Right renal cortex interstitium (tissue), 3 donors: ENCODE measurements at places on chromosomes 2 and 18. TPM values are rescaled to one million over a fixed set of nuclear protein-coding genes. Genes with fewer than 3 reads are reported as not detected.

CROCC2 gene
- polyA plus RNA-seq = not detected

AQP12A gene
- polyA plus RNA-seq = 0.47 TPM

DNA sequence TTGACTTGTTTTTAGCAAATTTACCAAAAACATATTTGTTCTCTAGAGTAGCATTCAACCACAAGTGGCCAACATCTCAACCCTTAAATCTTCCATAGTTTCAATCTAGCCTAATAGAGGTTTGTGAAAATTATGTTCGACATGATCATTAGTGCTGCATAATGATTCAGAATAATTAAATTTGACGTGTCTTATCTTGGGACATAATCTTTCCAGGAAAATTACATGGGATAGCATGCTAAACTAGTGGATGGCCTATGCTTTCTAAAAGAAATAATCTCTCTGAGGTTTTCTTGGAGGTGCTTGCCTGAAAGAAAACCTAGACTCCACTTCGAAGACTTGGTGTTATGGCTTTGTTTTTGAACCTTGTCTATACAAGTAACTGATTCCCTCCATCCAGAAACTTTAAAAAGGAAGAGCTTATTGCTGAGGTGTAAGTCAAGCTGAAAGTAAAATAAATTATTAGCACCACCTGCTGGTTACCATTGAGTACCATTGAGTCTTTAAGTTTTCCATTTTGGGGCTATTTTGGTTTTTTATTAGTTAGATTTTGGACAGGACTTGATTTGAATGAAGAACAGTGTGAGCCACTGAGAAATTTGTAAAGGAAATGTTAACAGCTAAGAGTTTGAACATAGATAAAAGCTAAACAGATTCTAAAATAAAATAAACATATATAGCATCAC is 32.7 kb downstream of the COX7A2L start:
- DNase-seq = no peak

DNA sequence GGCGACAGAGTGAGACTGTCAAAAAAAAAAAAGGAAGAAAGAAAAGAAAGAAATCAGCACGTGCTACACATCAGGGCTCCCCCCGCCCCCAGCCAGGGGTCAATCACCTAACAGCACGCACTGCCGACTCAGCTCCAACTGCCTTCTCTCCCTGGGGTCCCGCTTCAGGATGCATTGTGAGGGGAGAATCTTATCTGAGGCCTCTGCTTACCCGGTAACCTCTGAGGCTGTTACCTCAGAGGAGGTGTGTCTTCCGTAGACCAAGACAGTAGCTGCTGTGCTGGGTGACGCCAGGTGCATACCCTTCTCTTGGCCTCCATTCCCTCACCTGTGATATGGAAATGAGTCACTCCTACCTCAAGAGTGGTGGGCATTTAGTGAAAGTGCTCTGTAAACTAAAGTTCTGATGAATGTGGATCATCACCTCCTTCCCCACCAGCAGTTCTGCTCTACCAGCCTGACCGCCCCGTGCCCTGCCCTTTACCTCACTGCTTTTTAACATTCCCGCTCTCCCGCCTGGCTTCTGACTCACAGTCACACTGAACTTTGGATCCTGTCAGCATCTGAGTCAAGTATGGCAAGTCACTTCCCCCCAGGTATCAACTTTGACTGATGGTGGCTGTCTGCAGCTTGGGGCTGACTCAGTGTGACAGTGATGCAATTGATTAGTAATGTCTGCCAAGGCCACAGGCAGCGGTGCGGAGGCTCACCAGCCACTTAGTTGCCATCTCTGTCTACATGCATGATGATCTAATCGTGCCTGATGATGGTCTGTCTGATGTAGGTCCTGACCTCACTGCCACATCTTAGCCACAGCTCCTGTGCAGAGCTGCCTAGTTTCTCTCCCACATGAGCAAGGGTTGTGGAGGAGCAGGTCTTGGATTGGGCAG is 20.1 kb downstream of the ARID5A start:
- no peak for DNase-seq

CRACDL gene
- polyA plus RNA-seq = 2.5 TPM

DNA sequence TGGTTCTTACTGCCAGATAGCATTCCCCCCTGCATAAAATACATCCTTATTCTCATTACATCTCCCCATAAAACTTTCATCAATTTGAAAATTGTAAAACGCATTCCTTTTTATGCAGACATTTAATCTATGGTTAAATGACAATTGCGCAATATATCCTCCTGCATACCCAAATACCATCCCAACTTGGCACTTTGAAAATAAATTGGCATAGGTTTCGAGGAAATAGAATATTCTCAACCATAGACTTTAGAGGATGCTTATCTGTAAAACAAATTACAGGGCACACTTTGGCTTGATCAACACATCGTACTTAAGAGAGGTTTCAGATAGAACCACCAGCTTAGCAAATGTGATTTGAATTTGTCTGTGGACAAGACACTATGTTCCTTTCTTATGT is 31.0 kb upstream of the CAVIN2 start:
- no peak for DNase-seq

GRCh38 chr2:112155331-112156151 is 17.4 kb downstream of the FBLN7 start:
- DNase-seq = no peak

DNA sequence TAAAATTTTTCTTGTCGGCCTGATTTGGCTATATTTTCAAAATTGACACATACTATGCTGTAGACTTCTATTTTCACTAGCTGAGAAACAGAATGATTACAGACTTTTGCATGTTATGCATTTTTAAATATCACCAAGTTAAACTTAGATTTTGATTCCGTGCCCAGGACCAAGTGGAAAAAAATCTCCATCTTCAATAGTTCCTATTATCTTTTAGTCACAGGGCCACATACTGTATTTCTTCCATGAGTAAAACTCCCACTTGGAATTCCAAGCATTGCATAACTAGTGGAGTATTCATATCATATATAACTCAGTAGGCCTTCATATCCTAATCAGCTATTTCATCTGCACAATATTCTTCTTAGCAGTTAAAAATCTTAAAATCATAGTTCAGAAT is 470.9 kb downstream of the ARHGAP15 start:
- no peak for DNase-seq

GRCh38 chr18:6719910-6720683 is 9.4 kb upstream of the ARHGAP28 start:
- DNase-seq = no peak

GRCh38 chr2:106956879-106957278 is 70.9 kb upstream of the ST6GAL2 start:
- DNase-seq = no peak

DNA sequence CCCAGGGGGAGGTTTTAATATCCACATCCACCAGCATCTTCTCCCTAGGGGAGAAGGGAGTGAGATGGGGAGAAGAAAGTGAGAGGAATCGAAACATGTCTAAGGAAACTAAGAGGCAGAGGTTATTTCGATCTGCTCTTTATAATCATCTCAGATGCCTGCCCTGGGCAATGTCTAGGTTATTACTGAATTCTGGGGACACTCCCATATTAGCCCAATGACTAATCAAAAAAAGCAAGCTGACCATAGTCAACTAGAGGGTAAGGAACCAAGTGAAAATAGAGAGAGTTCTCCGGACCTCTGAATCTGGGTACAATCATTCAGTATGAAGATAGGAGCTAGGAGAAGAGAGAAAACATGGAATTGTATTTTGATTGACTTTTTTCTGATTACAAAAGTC is 56.7 kb upstream of the EML4 start:
- DNase-seq = no peak

LYG1 gene
- 4.0 TPM for polyA plus RNA-seq

OTOF gene
- 0.14 TPM for polyA plus RNA-seq
